ENCODE measurements at places on chromosomes 1 and 21.

- peak; percentile 43 for DNase-seq
Observed at GRCh38 chr1:203475012-203475981, at the start of gene PRELP. PRELP (plus strand) TSS chr1:203475806; CDS start chr1:203483185, 7,379 bp downstream.

GRCh38 chr21:24395320-24395923 is 1211.9 kb downstream of the MRPL39 start:
- DNase-seq, result no peak

DNA sequence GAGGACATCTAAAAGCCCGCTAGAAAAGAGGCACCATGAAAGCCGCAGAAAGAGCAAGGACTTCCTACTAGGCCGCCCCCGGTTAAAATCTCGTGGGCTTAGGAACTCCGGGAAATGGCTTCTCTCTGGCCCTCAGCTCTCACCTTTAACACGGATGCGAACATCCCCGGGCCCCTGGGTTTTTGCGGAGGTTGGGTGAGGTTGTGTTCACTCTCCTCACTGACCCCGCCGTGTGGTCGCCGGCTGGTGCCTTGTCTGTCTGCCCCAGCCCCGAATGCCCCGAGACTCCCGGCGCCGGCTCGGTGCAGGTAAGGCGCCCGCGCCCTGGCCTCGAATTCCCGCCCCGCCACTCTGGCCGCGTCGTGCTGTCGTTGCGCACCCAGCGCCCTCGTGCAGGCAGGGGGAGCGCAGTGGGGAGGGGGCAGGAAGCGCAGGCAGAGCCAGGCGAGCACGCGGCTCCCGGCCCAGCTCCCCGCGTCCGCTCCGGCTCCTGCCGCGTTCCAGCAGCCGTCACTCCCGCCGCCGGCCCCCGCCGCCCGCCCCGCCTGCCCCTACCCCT is at the start of gene SHISAL2A:
Gene SHISAL2A, plus strand, starts transcription at position 437 of the 559 bp plus-strand sequence. CDS start 326 bp downstream, outside the sequence.
- DNase-seq, result peak; percentile 73

- DNase-seq, result no peak
Observed at GRCh38 chr1:111127923-111128643, 11.8 kb downstream of the DRAM2 start.

DNA sequence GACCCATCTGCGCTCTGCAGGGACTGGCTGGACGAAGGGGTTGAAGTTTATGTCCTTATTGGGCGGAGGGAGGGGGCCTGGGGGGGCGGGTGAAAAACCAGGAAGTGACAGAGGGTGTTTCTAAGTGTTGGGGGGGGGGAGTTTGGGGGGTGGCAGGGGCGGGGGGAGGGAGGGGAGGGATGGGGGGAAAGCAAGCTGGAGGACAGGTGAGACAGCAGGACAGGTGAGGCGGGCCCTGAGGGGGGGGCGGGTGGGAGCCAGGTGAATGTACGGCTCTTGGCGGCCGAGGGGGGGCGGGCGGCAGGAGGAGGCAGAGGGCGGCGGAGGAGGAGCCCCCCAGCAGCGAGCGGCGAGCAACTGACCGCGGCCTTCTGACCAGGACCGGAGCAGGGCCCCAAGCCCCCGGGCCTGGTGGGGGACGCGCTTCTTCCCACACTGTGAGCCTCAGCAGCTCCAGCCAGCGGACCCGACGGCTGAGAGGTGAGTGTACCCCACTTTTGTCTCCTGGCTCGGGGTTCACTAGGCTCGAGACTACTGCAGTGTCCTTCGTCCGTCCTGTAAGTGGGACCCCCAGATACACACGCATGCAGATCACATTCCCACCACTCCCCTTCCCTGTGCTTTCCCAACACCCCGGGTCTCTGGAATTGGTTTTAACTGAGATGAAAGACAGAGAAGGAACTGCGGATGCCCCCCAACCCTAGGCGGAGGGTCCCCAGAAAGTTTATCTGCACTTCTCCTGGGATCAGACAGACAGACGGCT is at the start of gene ZBTB7B:
Gene ZBTB7B, plus strand, starts transcription at position 339 of the 763 bp plus-strand sequence. CDS start 11,859 bp downstream, outside the sequence.
- peak; percentile 60 for DNase-seq

Measured in psoas muscle (tissue), 8 donors.